ENCODE measurements at places on chromosomes 3 and 15.

GRCh38 chr3:166190360-166190759, 353.1 kb upstream of the BCHE start:
- no peak for DNase-seq

DNA sequence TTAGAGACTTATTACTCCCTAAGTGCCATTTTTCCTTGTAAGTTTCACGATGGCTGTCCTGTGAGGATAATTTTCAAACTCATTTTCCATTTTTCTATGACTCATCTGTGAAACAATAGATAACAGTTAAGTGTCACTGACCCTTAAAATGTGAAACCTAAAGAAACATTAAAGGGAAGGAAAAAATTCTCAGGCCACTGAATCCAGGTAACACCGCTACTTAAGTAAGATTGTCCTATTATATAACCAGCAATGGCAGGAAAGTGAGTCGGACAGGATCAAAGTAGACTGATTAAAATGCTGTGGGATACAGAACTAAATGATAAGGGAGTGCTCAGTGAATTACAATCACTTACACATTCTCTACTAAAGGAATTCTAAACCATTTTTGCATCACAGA, 12.4 kb downstream of the PLD1 start:
- no peak for DNase-seq

DNA sequence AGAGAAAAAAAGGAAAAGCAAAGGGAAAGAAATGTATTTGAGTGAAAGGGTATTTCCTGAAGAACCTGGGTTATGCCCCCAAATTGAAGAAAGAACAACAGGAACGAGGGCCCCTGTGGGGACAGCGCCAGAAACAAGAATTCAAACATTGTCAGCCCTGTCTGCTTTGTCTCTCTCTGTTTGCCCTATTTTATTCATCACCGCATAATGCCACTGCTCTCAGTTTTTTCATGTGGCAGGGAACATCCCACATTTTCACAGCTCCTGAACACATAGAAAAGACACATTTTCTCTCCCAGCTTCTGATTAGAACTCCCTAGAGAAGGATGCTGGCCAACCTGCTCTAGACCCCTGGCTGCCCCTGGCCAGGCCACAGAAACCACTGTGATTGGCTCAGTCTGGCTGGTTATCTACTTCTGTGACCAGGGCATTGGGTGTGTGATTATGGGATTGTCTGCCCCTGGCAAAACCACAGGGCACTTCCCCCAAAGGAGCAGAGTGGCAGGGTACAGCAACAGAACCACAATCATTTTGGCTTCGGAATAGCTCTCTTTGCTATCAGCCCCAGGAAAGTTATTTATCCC, 31.3 kb upstream of the CCDC54 start:
- no peak for DNase-seq

GRCh38 chr3:48243886-48244285, 3.0 kb downstream of the ZNF589 start:
- DNase-seq, result no peak

DNA sequence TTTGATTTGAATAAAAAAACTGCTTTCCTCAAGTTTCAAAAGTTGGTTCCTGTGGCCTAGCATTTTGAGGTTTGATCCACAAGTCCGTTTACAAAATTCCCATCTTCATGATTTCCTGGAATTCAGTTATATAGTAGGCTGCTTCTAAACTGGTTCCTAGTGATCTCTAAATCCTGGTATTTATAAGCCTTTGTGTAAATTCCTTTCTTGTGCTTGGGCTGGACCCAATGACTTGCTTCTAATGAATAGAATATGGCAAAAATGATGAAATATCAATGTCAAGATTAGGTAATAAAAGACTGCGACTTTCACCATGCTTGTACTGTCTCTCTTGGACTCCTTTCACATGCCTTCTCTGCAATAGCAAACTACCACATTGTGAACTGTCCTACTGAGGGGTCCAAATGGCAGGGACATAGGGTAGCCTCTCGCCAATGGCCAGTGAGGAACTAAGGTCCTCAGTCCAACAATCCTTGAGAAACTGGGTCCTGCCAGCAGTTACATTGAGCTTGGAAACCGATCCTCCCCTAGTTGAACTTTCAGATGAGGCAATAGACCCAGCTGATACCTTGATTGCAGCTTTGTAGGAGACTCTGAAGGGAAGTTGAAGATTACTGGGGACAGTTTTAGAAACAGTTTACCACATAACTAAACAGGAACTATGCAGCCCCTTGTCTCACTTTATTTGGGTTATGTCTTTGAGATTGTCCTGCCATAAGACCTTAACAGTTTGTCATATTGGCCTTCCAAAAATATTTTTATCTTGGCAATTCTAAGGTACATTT, 303.9 kb upstream of the TBC1D5 start:
- DNase-seq, result no peak

DNA sequence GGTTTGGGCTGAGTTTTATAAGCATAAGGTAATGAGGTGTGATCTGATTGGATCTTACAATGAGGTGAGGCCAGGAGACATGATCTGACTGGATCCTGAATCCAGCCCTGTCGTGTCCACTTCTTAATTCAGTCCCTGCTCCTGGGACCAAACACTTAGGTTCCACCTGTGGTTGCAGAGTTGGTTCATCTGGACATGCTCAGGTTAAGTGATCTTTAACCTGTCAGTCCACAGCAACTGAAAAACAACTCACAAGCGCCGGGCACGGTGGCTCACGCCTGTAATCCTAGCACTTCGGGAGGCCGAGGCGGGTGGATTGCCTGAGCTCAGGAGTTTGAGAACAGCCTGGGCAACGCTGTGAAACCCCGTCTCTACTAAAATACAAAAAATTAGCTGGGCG, 679.3 kb upstream of the ALCAM start:
- DNase-seq, result no peak

DNA sequence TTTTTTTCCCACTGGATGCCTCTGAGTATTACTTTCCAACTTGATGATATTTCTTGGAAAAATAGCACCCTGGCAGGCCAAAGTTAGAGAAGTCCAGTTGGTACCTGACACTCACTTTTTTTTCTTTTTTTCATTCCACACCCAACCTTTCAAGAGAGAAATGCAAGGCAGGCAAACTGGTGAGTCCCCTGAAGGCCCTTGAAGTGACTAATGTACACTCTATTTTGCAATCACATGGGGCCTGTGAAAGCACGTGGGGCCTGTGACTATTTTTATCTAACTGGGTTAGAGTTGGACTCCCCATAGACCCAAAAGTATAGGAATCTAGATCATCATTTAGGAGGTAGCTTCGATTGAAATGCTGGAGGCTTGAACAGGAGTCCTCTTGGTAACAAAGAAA, 316.7 kb downstream of the CHL1 start:
- DNase-seq, result no peak

DNA sequence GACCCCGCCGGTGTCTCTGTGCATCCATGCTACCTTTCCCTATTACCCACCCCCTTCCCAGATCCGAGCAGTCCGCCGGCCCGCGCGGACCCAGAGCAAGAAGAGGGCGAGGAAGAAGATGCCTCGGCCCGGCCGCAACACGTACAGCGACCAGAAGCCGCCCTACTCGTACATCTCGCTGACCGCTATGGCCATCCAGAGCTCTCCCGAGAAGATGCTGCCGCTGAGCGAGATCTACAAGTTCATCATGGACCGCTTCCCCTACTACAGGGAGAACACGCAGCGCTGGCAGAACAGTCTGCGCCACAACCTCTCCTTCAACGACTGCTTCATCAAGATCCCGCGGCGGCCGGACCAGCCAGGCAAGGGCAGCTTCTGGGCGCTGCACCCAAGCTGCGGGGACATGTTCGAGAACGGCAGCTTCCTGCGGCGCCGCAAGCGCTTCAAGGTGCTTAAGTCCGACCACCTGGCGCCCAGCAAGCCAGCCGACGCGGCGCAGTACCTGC, 788 bp downstream of the FOXB1 start:
- DNase-seq, result no peak

DNA sequence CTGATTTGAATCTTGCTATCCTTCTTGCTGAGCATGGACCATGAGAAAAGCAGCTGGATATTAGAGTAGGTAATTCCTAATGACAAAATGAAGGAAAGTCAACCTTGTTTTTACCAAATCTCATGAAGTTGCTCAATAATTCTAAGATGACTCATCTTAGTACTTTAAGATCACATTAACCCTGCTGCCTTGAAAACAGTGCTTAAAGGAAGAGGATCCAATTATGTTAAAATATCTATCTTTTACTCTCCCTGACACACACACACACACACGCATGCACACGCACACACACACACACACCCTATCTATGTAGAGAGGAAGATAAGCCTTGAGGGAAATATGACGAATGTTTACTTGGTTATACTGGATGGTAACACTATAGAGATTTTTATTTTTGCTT, 16.0 kb upstream of the MYO1E start:
- peak; percentile 5 for DNase-seq

DNA sequence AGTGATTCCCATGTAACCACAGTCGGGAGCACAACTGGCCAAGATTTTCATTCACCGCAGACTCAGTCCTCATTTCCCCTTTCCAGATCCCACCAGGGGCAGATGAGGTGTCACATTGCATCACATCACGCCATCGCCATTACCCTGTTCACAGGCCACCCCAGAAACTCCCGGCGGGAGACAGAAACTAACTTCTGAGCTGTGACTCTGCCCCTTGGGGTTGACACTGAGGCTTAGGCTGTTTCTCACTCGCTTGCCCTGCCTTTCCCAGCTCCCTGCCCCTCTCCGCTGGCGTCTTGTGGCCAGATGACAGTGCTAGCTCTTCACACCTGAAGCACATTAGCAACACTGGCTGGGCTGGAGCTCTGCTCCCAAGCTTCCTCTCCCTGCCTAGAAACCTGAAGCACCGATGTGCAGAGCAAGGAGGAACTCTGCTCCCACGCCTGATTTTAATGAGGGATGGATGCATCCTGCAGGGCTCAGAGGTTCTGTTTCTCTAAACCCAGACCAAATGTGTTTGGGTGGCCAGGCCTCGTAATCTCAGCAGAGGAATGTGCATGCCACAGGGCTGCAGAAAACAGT, 88.8 kb upstream of the CTDSPL start:
- DNase-seq, result no peak

DNA sequence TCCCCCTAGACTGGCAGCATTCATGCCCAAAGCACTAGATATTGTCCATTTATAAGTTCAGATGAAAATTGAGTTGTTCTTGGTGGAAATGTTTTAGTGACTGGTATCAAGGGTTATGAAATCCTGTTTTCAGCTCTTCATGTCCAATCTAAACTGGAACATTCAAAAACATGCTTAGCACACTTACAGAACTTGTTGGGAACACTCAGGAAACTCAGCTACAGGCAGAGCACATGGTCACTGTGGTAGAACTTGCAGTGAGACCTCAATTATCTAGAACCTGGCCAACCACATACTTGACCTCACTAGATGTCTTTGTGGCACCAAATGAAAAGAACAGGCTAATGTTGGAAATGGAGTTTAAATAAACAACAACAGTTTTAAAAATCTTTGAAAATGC, 88.8 kb downstream of the SMAD3 start:
- DNase-seq, result no peak

DNA sequence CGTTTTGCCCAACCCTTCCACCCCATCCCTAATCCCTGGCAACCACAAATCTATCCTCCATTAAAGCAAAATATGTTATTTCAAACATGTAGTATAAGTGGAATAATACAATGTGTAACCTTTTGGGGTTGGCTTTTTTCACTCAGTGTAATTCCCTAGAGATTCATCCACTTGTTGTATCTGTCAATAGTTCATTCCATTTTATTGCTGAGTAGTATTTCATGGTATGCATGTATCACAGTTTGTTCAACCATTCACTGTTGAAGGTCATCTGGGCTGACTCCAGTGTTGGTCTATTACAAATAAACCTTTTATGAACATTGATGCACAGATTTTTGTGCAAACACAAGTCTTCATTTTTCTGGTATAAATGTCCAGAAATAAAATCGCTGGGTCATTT, 38.8 kb downstream of the BSN start:
- no peak for DNase-seq

GRCh38 chr3:78729946-78730345, 1037.9 kb downstream of the ROBO1 start:
- no peak for DNase-seq

DNA sequence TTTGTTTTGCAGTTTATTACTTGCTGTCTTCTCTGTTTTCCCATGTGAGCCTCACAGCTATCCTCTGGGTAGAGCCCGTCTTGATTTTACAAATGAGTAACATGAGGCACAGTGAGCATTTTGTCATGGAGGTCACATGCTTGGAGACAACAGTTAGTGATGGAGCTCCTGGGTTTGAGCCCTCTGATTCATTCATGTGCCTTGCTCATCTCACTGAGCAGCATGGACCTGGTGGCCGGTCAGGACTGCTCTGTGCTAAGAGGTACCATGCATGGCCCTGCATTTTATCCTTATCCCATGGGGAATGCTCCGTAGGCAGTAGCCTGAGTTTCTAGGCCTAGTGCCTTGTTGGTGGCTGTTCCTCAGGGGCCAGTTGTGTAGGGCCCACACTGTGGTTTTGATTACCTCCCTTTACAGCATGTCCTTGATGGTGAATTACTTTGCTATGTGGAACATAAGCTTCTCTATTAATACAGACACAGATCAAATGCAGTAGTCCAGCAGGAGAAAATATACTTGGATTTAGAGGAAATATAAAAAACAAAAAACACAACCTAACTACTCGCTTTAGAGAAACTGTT, 35.6 kb downstream of the MAP2K5 start:
- DNase-seq, result no peak

DNA sequence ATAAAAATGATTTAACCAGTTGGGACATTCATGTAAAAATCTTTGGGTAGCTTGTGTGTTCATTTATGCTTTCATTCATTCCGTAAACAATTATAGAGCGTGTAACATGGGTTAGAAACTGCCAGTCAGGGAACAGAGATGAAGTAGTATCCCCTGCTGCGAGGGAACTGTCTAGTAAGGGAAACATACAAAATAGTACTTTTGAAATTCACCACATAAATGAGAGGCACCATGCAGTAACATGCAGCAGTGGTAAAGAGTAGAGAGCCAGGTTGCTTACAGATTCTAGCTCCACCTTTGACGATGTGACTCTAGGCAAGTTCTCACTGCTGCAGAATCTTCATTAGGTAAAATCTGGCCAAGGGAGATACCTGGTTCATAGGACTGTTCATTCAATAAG, 938 bp downstream of the DZIP3 start:
- no peak for DNase-seq

GRCh38 chr3:124605781-124606579, 124.3 kb upstream of the UMPS start:
- no peak for DNase-seq

All from activated CD4-positive, alpha-beta T cell treated with anti-CD3 and anti-CD28 coated beads, Interleukin-2, Interleukin-6, amounts not matched to agents 100 ng/mL and 50 ng/mL, durations not matched to agents 16 hours and 8 hours (primary cell).